Epithelial cell of prostate (primary cell): ENCODE measurements at places on chromosomes 3 and 15.

DNA sequence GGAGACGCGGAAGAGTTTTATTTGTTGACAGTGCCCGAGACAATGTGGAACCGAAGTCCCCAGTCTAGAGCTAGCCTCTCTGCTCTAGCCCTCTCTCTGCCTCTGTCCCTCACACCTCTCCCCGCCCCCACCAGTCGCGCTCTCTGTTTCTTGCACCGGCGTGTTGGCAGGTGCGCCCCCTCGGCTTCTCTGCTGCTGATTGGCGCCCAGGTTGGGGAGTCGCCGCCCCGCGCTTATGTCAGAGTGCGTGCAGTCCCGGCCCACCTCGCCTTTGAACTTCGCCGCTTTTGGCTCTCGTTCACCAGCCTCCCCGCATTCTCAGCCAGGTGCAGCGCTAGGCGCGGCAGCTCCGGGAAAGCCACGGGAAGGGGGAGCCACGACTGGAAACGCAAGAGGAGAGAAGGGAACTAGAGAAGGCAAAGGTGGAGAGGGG lies at the start of gene SOX14:
Gene SOX14 (plus strand): TSS at position 315 of the 433 bp plus-strand sequence. CDS start 470 bp downstream, outside the sequence.
- DNase-seq: no peak

- no peak for DNase-seq
Measured at GRCh38 chr15:71391421-71392088, 276.3 kb downstream of the THSD4 start.

DNA sequence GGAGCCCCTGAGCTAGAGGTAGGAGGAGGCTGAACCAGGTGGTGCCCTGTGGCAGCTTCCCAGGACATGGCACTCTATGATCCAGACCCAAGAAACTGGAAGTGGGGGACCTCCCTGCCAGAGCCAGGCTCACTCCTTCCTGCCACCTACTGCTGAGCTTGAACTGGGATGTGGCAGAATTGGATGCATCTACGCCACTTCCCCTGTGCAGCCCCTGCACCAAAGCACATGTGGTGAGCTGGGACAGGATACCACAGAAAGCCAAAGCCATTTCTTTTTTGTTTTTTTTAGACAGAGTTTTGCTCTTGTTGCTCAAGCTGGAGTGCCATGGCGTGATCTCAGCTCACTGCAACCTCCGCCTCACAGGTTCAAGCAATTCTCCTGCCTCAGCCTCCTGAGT lies 518.0 kb upstream of the PPP2R3A start:
- no peak for DNase-seq

GRCh38 chr15:34336991-34337556 lies 507 bp downstream of the SLC12A6 start:
- no peak for DNase-seq

GRCh38 chr15:41926185-41927056 lies 32.6 kb upstream of the SPTBN5 start:
- no peak for DNase-seq

- no peak for DNase-seq
Measured at GRCh38 chr15:93300796-93301195, 211.8 kb upstream of the RGMA start.

GRCh38 chr3:126180477-126181397 lies at the start of gene ALDH1L1:
TSS of gene ALDH1L1 (minus strand) at chr3:126180586. CDS start at chr3:126160979, 19,607 bp downstream.
- peak; percentile 33 for DNase-seq
